ENCODE measurements at places on chromosomes 13 and 19. TPM values are rescaled to one million over a fixed set of nuclear protein-coding genes. Genes with fewer than 3 reads are reported as not detected.

DNA sequence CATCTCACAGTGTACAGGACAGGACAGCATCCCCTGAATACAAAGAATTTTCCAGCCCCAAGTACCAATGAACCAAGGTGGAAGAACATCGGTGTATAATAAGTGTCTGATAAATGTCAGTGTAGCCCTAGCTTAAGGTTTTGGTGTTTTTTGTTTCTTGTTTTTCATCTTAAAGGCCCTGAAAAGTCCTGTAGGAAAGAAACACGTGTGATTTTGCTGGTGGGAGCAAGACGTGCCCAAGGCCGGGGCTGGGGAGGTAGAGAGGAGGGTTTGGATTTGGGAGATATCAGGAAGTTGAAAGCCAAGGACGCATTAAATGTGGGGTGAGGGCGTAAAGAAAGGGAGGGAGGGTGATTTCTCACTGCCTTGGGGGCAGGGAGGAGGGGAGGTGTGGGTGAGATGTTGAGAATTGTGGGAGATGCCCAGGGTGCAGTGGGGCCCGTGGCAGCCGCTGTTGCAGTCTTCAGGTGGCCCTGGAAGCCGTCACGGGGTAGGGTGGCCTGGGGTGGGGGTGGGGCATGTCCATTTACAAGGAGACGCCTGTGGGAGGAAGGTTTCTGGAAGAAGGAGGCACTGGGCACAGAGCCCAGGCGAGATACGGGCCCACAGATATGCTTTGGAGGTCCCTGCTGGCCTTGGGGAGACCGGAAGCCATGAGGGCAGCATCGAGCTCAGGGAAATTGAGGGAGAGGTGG lies 6.7 kb downstream of the CAMSAP3 start:
- DNase-seq = no peak

DNA sequence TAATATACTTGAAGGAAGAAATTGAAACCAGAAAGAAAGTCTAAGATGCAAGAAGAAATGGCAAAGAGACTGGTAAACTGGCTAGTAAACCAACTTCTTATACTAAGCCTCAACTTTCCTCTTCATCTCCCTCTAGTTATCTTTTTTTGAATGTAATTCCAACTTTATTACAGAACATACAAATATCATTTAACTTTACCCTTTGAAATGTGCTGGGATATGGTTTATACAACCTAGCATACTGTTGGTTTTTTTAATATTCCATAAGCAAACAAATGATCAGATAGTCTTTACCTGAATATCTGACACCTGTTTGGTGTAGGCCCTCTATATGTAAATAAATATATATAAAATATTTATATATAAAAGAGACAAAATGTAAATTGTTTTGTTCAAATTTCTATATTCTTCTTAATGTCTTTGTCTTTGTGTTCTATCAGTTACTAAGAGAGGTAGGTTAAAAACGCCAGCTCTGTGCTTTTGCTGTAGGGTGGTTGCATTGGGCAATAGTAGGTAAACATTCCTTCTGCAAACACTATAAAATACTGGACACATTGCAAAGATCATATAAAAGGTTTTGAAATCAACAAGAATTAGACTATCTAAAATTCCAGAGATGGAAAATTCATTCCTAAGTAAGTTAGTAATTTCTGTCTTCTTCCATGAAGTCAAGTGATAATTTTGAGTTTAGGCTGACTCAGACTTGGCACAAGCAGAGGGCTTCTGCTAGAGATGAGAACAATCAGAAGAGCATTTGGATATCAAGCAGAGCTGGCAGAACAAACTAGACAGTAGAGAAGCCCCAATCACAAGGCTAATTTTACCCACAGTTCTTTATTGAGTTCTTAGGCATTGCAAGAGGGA lies 383.3 kb downstream of the RFC3 start:
- no peak for DNase-seq

GRCh38 chr13:93775507-93776108 lies 549.0 kb downstream of the GPC6 start:
- DNase-seq = no peak

- no peak for DNase-seq
Measured at GRCh38 chr13:102089177-102089576, 312.7 kb downstream of the FGF14 start.

DNA sequence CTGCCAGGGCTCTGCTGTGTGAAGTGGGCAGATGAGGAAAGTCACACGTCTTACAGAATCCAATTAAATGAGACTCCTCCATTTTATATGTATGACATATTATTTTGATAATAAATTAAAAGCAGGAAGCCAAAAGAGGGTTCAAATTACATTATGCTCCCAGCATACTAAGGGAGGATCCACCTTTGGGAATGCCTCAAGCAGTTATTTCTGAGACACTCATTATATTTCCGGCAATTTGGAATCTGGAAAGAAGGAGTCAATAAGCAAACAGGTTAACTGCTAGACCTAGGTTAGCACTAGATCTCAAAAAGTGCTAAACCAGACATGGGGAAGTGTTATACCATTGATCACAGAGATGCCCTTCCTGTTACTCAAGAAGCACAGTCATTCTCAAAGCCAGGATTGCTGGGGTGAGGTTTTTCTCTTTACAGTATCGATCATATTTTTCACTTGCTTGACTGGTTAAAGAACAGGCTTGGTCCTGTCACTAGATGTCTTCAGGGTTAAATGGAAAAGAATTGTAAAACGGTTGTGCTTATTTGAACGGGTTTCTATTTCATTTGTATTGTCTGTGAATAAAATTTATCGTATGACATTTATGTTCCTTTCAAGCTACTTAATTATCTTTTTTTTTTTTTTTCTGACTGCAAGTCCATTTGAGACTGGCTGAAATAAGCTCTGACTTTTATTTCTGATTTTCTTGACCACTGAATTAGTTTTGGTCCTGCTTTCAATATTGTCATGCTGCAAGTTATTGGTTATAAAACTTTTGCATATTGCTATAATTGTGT lies 523.2 kb downstream of the KLF12 start:
- no peak for DNase-seq

DNA sequence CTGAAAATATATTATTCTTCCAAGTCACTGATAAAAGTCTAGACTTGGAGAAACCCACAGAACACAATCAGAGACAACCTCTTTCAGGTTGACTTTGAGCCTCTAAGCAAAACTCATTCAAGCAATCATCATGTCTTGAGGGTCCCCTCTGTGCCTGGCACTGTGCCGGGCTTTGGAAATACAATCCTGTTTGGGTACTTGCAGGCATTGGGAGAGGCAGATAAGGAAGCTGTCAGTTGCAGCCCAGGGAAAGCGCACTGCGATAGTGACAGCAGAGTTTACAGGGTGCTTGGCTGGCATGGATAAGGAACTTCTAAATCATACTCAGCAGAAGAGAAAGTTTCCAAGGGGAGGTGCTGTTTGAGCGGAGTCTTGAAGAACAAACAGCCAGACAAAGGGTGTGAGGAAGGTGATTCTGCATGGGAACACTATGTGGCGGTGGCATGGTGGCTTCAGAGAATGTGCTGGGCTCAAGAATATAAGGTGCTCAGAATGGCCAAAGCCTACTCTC lies 9.1 kb downstream of the SERP2 start:
- DNase-seq = no peak

- DNase-seq = no peak
Measured at GRCh38 chr19:2325281-2326046, 2.9 kb downstream of the LSM7 start.

GRCh38 chr13:29319451-29319850 lies 276.0 kb downstream of the SLC7A1 start:
- DNase-seq = peak; percentile 15

Gene SPRED3
- 13.5 TPM for polyA plus RNA-seq

Gene TFDP1
- 35.5 TPM for polyA plus RNA-seq

Gene CEACAM8
- polyA plus RNA-seq = not detected

Gene ITGBL1
- polyA plus RNA-seq = not detected
